GM23248 (cell line): ENCODE measurements at places on chromosomes 11 and 22. TPM values are rescaled to one million over a fixed set of nuclear protein-coding genes. Genes with fewer than 3 reads are reported as not detected.

Gene OR56A1
- not detected in 2 replicates for polyA plus RNA-seq

Gene PYGM
- polyA plus RNA-seq = not detected in 2 replicates

Gene AIFM3
- 0.16 TPM in 1 of 2 replicates, not detected in the other for polyA plus RNA-seq

DNA sequence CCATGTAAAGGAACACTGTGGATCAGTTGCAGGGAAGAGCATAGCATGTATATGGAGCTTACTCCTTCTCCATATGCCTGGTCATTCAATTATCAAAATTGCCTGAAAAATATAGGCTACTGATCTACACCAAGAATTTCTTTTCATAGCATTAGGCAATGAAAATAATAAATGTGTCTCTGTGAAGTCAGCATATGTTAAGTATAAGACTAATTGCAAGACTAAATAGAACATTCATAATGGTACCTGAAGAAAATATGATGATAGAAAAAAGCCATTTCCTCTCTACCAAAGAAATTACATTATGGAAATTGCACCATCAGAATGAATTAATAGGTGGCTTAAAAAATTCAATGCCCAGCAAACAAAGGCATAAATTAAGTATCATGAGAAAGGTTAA lies 584.7 kb downstream of the NELL1 start:
- H3K27me3 ChIP-seq = no peaks in the 10 kb centered on the region
- no peak overlapping the region for H3K4me3 ChIP-seq
- H3K36me3 ChIP-seq = no peaks in the 10 kb centered on the region

- no peak overlapping the region for H3K27ac ChIP-seq
- no peak for DNase-seq
- H3K27me3 ChIP-seq = no peaks in the 10 kb centered on the region
- H3K4me3 ChIP-seq = no peak overlapping the region
These were observed 847.3 kb downstream of the BRD1 start for GRCh38 chr22:48980409-48980808.

GRCh38 chr11:6240781-6241180 lies 1.9 kb downstream of the CNGA4 start:
- no peak overlapping the region for H3K4me3 ChIP-seq
- no peak overlapping the region for H3K27ac ChIP-seq
- no peaks in the 10 kb centered on the region for H3K36me3 ChIP-seq
- no peaks in the 10 kb centered on the region for H3K4me1 ChIP-seq
